Uterus (tissue), 4 donors: ENCODE measurements at places on chromosomes 16 and 17.

DNA sequence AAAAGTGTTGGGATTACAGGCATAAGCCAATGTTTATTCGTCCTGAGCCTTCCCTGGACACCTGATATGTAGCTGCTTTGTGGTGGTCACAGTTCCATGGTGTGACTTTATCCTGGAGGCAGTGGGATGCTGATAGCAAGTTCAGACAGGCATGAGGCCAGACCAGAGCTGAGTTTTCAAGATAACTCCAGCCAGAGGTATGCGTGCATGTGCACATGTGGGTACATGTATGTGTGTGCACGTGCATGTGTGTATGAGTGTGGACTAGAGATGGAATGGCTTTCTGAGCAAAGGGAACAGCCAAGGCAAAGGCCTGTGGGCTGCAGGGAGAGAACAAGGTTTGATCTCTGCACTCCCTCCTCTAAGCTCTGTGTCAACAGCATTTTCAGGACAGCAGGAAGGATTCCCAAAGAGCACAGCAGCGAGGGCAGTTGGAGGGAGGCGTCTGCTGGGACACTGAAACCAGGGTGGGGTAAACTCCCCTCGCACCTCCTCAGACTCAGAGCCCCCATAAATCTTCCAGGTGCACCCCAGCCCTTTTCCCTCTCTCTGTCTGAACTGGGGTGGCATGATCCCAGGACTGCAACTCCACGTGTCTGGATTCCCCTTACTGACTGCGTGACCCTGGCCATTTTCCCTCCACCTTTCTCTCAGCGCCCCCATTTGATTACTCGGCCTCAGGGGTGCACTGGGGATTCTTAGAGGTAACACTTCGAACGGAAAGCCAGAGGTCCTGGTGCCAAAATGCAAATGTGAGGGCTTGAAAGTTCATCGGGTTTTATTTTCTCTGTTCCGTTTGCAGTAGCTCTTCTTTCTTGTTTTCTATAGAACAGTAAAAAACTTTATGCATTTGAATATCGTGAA, 15.3 kb downstream of the NLRC5 start:
- DNase-seq: peak; percentile 5

DNA sequence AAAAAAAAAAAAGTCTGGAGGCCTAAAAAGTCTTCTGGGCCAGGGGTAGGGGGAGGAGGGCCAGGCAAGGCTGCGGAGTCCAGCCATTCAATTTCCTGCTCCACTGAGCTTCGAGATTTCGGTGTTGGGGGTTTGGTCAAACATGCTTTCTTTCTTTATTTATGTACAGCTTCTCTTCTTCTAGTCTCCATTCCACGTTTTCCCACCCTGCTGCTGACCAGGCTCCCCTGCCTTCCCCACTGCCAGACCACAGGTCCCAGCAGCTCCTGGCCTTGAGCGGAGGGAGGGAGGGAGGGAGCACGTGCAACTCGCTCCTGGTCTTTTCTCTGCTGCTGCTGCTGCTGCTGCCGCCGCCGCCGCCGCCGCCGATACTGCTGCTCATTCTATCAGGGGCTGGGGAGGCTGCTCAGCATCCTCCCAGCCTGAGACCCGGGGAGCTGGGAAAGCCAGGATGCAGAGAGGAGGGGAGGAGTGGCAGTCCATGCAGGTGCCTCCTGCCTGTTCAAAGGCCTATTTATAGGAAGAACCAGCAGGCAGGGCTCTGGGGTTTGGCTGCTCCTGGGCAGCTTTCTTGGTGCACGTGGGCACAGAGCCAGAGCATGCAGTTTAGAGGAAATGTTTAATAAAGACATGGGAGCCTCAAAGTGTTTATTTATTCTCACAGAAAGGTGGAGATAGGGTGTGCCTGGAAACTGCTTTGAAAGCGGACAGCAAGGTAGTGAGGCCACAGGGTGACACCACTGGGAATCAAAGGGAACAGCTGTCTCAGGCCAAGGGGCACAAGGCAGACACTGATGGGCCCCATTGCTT, 23.4 kb upstream of the ZFHX3 start:
- no peak for DNase-seq

- DNase-seq: no peak
Observed at GRCh38 chr16:82580298-82580890, 46.4 kb upstream of the CDH13 start.

DNA sequence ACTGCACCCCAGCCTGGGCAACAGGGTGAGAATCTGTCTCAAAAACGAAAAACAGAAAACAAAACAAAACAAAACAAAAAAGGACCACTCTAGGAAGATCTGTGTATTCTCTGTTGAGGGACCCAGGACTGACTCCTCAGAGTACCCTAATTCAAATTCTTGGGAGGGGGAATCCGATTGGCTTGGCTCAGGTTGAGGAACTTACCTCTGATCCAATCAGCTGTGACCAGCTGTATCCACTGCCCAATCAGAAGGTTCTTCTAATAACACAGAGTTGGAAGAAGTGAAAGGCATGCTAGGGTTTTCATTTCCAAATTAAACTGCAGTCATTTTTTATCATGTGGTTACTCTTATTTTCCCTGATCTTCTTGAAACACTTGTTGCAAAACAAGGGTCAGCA, 105.9 kb upstream of the CACNG3 start:
- DNase-seq: no peak

DNA sequence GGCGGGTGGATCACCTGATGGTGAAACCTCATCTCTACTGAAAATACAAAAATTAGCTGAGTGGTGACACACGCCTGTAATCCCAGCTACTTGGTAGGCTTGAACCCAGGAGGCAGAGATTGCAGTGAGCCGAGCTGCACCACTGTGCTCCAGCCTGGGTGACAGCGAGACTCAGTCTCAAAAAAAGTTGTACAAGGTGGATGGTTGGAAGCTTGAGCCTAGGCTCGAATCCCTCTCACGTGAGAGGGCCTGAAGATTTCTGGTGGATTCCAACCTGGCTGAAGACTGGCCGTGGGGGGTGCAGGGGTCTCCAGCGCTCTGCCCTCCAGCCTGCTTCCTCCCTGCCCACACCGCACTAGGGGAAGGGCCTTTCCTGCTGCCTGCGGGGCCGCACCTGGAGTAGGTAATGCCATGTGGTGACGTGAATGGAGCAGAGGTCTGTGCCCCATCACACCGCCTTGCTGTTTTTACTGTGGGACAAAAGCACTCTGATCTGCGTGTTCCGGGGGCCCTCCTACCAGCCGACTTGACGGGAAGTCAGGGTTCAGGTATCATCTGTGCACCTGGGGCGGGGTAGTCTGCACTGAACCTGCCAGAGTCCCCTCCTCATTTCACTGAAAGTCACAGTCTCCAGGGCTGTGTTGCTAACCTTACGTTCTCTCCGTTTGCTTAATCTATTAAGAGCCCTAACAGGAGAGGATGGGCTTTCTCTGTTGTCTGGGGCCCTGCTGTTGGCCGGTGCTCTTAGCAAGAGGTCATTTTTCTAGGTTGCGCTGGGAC, 4.2 kb downstream of the RPL13 start:
- DNase-seq: no peak

DNA sequence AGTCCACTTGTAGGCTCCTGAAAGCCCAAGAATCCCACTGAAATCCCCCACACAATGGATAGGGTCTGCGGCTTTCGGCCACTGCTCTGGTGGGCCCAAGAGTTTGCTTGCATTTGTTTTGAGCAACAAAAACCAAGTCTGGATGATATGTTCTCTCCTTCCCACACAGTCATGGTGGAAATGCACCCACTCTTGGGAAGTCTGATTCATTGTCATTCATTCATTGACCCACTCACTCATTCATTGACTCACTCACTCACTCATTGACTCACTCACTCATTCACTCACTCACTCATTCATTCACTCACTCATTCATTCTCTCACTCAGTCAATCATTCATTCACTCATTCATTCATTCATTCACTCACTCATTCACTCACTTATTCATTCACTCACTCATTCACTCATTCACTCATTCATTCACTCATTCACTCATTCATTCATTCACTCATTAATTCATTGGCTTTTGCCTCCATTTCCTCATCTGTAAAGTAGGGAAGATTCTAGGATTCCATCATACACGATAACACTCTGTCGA, 2.2 kb upstream of the CA5A start:
- no peak for DNase-seq

- DNase-seq: no peak
Observed at GRCh38 chr17:9943343-9943742, 38.3 kb upstream of the RCVRN start.

GRCh38 chr17:4008082-4008435, 43.8 kb upstream of the ATP2A3 start:
- DNase-seq: no peak

DNA sequence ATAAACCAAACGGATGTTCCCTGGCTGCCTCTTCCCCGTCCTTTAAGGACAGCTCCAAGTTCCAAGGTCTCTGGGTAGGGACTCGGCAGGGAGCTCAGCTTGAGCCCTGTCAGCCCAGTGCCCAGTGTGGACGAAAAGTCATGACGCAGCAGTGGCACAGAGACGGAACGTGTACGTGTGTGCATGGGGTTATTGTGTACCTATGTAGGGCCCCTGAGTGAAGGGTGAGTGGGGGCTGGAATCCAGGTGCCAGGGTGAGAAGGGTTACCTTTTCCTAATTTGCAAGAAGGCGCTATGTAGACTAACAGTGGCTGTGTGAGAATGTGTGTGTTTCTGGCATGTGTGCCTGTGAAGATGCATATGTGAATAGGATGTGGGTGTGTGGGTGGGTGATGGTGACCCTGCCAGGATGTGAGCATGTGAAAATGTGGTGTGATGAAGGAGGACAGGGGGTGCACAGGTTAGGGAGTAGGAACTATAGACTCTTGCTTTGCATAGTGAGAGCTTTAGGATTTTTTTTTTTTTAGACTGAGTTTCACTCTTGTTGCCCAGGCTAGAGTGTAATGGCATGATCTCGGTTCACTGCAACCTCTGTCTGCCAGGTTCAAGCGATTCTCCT, 6.0 kb downstream of the SCN4A start:
- no peak for DNase-seq

- DNase-seq: no peak
Observed at GRCh38 chr17:80820331-80820730, 171.3 kb upstream of the CHMP6 start.

GRCh38 chr16:13351601-13352217, 450.3 kb downstream of the SHISA9 start:
- DNase-seq: no peak

GRCh38 chr16:87850009-87851006, 19.0 kb downstream of the SLC7A5 start:
- no peak for DNase-seq

DNA sequence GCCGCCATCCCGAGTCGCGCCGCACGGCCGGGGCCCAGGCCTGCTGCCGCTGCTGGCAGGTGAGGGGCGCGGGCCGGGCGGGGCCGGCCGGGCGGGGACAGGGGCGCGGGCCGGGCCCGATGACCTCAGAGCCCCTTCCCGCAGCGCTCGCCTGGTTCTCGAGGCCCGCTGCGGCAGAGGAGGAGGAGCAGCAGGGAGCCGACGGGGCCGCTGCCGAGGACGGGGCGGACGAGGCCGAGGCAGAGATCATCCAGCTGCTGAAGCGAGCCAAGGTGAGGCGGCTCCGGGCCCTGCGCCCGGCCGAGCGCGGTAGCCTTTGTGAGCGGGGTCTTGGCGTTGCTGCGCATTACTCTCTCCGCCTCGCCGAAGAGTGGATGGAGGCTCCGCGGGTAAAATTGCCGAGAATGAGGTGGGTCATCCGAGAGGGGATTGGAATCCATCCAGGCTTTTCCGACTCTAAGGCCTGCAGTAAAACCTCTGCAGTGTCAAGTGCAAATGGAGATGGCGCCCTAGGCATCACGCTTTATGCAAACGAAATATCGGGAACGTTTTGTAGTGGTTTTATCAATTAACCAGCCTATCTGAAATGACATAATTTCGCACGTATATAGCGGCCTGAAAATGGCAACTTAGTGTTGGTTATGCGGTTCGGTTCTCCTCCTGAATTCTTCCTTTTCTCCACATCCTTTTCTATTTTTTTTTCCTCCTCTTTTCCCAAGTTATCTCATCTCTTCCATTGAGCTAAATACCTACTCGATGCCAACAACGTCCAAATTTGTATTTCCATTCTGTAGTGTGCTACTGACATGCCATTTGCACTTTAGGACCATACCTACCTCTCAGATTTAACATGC, 577 bp downstream of the TTC19 start:
- DNase-seq: peak; percentile 47

- no peak for DNase-seq
Observed at GRCh38 chr17:61436273-61436672, 15.9 kb upstream of the TBX4 start.

DNA sequence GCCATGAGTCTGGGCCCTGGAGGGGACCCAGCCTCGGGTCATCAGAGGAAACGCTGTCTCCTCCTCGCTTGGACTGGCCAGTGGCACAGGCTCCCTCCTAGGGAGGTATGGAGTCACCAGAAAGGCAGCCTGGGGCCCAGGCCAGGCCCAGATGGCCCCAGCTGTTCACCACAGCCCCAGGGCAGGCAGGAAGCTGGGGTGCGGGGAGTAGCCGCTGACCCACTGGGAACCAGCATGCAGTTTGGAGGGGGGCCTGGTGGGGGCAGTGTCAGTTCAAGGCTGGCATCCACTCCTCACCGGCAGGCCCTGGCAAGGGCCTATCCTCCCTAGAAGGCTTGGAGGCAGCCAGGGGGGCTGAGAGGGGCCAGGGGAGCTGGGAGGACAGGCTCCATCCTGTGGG, 48.8 kb downstream of the SDK2 start:
- no peak for DNase-seq

DNA sequence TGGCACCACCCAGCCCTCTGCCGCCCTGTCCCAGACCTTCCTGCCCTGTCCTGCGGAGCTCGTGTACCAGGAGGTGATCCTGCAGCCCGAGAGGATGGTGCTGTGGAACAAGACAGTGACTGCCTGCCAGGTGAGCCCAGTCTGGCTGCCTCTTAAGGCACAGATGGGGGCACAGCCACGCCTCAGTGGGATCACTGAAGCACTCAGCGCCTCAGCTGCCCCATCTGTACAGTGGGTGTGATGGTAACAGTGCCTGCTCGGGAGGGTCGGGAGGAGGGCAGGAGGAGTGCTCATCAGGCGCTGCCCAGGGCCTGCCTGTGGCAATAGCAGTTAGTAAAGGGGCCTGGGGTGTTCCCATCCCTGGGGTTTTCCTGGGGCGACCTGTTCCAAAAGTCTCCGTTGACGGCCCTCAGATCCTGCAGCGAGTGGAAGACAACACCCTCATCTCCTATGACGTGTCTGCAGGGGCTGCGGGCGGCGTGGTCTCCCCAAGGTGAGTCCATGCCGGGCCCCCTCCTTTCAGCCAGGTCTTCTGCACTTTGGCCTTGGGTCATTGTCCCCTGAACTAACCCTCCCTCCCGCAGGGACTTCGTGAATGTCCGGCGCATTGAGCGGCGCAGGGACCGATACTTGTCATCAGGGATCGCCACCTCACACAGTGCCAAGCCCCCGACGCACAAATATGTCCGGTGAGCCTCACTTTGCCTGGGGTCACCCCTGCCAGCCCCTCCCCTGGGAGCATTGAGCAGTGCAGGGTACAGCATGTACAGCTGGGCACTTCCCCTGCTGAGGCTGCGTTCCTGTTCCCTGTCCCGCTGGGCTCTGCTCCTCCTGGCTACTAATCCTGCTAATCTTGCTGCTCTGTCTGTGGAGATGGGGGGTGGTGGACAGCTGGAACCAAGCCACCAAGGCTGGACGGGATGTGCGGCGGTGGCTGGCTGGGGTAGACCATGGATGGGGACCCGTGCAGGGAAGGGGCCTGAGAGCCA, 4.5 kb upstream of the TCAP start:
- DNase-seq: no peak
